Colonic mucosa (tissue), 4 donors: ENCODE measurements at places on chromosomes 2 and 18. TPM values are rescaled to one million over a fixed set of nuclear protein-coding genes. Genes with fewer than 3 reads are reported as not detected.

Gene MAP2
- total RNA-seq: 0.84 TPM

Gene RAX
- not detected for total RNA-seq

Gene SCN3A
- 0.40 TPM for total RNA-seq

- no peaks in the 10 kb centered on the region for H3K4me1 ChIP-seq
- no peak overlapping the region for H3K4me3 ChIP-seq
- no peaks in the 10 kb centered on the region for H3K27me3 ChIP-seq
- no peak for DNase-seq
- no peak overlapping the region for H3K27ac ChIP-seq
Measured at GRCh38 chr18:40338284-40338683, 1616.8 kb upstream of the PIK3C3 start.

- no peaks in the 10 kb centered on the region for H3K4me1 ChIP-seq
- DNase-seq: no peak
- H3K36me3 ChIP-seq: no peaks in the 10 kb centered on the region
- no peak overlapping the region for H3K4me3 ChIP-seq
- no peaks in the 10 kb centered on the region for H3K27me3 ChIP-seq
Measured at GRCh38 chr18:31548853-31549252, 42.8 kb upstream of the TTR start.

DNA sequence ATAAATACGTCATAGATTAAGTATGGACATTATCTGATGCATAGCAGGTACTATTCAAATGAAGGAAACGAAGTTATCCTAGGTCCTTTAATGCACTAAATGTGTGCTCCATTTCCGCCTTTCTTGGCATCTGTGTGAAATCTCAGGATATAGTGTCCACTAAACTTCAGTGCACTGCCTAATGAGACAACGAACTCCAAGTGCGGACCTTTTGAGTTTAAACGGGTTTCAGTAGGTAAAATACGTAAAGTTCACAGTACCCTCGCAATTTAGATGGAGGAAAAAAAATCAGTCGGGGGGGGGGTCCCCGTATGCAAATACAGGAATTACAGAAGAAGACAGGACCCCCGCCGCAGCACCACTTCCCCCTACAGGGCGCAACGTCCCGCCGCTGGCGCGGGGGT, 729 bp upstream of the REL start:
- no peaks in the 10 kb centered on the region for H3K36me3 ChIP-seq
- peak overlapping the region; percentile 99 for H3K27ac ChIP-seq
- H3K4me1 ChIP-seq: no peaks in the 10 kb centered on the region
- peak overlapping the region; percentile 72 for H3K4me3 ChIP-seq

DNA sequence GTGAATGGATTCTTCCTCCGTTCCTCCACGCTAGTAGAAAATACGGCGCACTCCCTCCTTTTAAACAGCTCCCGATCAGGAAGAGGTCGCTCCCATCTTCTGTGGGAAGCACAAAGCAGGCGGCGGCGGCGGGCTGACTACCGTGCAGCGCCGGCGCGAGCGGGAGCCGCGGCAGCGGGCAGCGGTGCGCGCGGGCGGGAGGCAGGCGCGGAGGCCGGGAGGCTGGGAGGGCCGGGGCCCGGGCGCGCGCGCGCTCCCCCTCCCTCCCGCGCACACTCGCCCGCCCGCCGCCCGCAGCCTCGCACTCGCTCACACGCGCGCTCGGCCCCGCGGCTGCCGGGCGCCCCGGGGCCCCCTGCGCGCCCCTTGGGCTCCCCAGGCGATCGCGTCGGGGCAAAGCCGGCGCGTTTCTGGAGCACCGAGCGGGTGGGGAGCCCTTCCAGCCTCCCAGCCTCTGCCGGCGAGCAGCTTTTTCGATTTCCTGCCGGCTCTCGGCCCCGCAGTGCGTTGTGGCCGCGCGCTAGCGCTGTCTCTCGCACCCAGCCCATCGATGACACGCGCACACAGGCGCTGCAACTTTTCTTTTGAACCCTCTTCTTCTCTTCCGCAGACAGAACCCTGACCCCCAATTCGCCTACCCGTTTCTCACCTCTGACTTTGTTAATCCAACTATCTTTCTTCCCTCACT, at the start of gene SLC8A1:
SLC8A1 (minus strand) TSS at position 173 of the 688 bp plus-strand sequence.
- H3K27ac ChIP-seq: peak within 1 kb of the TSS; percentile 65
- no peak for DNase-seq
- H3K4me1 ChIP-seq: no peaks in the 10 kb centered on the region
- H3K36me3 ChIP-seq: no peaks in the 10 kb centered on the region

GRCh38 chr2:135954020-135954601, 31.3 kb downstream of the DARS1 start:
- DNase-seq: no peak
- H3K27me3 ChIP-seq: no peaks in the 10 kb centered on the region
- no peaks in the 10 kb centered on the region for H3K4me1 ChIP-seq
- no peak overlapping the region for H3K27ac ChIP-seq
- H3K36me3 ChIP-seq: no peaks in the 10 kb centered on the region

DNA sequence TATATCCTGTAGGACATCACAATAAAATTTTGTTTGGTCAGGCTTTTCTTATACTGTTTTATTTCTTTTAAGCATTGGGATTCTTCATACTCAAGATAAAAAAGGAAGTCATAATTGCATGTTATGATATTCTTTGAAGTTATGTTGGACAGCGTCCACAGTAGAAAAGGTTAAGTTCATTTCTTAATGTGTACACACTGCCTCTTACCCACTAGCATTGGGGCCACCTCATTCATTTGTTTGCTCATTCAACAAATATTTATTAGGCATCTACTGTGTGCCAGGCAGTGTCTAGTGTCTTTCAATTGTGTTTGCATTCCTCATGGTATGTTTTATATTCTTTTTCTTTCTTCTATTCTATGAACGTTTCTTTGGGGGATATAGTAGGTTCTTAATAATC, 70.2 kb downstream of the PTPRM start:
- no peaks in the 10 kb centered on the region for H3K27me3 ChIP-seq
- no peaks in the 10 kb centered on the region for H3K36me3 ChIP-seq
- no peaks in the 10 kb centered on the region for H3K4me1 ChIP-seq

- no peaks in the 10 kb centered on the region for H3K27me3 ChIP-seq
- no peak overlapping the region for H3K27ac ChIP-seq
- no peak for DNase-seq
- no peaks in the 10 kb centered on the region for H3K36me3 ChIP-seq
Measured at GRCh38 chr2:200765995-200766660, 45.6 kb upstream of the BZW1 start.

DNA sequence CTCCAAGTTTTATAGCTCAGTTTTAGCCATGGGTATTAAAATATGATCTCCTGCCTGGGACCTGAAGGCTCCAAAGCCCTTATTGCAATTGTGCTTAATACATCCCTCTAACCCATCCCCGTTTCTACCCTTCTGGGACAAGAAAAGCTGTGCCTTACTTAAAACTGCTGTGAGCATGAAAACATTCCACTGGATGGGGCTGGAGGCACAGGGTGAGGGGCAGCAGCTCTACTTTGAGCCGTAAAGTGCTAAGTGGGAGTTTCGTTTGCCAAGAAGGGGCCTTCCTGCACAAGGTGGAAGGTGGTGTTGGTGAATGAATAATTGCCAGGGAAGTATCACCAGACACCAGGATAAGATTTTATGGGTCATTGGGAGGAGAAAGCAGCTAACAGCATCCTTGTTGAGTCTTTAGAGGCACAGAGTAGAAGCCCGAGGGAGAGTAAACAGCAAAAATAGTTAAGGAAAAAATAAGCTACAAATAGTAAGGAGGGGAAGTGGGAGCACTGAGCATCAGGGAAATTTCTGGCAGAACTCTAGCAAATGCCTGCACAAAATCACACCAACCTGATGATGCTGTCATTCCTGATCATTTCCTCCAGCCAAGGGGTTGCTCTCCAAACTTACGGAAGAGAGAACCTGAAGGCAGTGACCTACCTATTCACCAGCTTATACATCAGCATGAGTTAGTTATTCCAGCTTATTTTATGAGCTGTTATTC, 218.4 kb downstream of the MREG start:
- no peak overlapping the region for H3K4me3 ChIP-seq
- no peak overlapping the region for H3K27ac ChIP-seq
- H3K27me3 ChIP-seq: no peaks in the 10 kb centered on the region
- H3K36me3 ChIP-seq: no peaks in the 10 kb centered on the region

DNA sequence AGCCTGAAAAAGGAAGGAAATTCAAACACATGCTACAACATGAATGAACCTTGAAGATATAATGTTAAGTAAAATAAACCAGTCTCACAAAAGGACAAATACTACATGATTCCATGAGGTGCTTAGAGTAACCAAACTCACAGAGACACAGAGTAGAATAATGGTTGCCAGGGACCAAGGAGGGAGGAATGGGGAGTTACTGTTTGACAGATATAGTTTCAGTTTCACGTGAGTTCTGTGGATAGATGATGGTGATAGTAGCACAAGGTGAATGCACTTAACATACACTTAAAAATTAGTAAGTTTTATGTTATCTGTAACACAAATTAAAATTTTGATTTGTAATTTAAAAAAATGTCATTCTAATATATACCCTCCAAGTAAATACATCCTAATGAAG, 106.9 kb upstream of the ACVR1C start:
- H3K36me3 ChIP-seq: no peaks in the 10 kb centered on the region

- H3K4me3 ChIP-seq: no peak overlapping the region
- no peaks in the 10 kb centered on the region for H3K4me1 ChIP-seq
- no peaks in the 10 kb centered on the region for H3K36me3 ChIP-seq
- no peak overlapping the region for H3K27ac ChIP-seq
- no peaks in the 10 kb centered on the region for H3K27me3 ChIP-seq
Measured at GRCh38 chr2:189662669-189663226, 1.5 kb downstream of the ASNSD1 start.

DNA sequence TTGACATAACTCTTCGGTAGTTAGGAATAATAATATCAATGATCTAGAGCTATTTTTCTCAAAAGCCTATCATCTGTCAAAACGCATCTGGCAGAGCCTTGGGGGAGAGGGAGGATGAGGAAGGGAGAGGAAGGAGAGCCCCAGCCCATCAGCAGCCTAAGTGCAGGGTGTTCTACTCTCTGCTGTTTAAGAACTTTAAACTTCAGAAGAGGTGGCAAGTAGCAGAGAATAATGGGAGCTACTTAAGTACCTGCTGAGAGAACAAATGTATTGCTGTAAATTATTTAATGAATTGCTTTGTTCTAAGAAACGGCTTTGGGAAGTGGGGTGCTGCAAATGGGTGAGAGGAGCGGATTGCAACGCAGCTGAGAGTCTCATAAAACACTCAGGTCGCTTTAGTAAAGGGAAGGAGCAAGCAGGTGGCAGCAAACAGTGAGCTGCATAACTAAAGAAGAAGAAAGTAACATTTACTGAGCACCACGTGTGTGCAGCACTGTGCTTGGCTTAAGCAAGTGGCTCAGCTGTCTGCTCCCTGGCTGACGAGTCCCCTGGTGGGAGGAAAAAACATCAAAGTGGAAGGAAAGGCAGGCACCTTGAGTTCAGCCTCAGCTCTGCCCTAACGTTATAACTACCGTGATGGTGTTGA, 26.3 kb upstream of the SH3RF3 start:
- no peak overlapping the region for H3K4me3 ChIP-seq
- no peaks in the 10 kb centered on the region for H3K4me1 ChIP-seq
- DNase-seq: no peak
- H3K36me3 ChIP-seq: no peaks in the 10 kb centered on the region

DNA sequence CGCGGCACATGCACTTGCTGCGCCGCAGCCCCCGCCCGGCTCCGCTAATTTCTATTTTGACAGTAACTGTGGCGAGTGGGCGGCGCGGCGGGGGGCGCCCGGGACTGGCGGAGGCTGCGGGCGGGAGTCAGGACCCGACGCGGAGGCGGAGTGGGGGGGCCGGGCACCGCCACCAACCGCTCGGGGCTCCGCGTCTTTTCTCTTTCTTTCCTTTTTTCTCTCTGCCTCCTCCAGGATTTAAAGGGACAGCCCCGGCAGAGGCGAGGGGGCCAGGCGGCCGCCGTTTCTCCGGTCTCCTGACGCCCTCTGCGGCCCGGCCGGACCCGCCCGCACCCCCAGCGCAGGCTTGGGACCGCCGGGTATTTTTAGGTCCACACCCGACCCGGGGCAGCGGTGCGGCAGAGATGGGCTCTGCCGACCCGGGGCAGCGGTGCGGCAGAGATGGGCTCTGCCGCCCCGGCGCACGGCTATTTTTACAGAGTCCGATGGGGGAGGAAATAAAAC, 460 bp upstream of the ZBTB7C start:
- H3K4me3 ChIP-seq: peak overlapping the region; percentile 72
- H3K36me3 ChIP-seq: no peaks in the 10 kb centered on the region
- peaks cover 46% of the 10 kb centered on the region for H3K27me3 ChIP-seq
- peak overlapping the region; percentile 4 for H3K27ac ChIP-seq

GRCh38 chr2:204122425-204122824, 185.9 kb downstream of the ICOS start:
- DNase-seq: no peak
- no peak overlapping the region for H3K27ac ChIP-seq
- no peaks in the 10 kb centered on the region for H3K27me3 ChIP-seq
- no peak overlapping the region for H3K4me3 ChIP-seq

DNA sequence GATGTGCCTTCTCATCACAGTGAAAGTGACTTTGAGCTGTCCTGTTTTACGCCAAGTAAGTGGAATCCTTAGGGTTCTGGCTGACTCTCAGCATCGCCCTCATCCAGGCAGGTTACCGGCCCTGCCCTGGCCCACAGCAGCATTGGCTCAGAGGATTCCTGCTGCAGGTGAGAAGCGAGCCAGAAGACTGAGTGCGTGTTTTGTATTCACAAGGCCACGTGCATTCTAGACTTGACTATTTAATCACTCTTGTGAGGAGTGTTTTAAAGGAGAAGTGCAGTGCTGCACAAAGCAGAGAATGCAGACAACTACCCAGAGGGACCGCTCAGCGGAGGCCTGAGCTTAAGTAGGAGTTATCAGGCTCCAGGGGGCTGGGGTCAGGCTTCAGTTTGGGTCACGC, 48.3 kb downstream of the LAMA3 start:
- H3K36me3 ChIP-seq: no peaks in the 10 kb centered on the region
- no peaks in the 10 kb centered on the region for H3K27me3 ChIP-seq
- no peaks in the 10 kb centered on the region for H3K4me1 ChIP-seq
- no peak overlapping the region for H3K4me3 ChIP-seq
- no peak overlapping the region for H3K27ac ChIP-seq
